HS-5 (cell line): ENCODE measurements at places on chromosomes 1 and 21.

GRCh38 chr1:70760154-70760553 is 287.5 kb downstream of the PTGER3 start:
- no peak for DNase-seq

DNA sequence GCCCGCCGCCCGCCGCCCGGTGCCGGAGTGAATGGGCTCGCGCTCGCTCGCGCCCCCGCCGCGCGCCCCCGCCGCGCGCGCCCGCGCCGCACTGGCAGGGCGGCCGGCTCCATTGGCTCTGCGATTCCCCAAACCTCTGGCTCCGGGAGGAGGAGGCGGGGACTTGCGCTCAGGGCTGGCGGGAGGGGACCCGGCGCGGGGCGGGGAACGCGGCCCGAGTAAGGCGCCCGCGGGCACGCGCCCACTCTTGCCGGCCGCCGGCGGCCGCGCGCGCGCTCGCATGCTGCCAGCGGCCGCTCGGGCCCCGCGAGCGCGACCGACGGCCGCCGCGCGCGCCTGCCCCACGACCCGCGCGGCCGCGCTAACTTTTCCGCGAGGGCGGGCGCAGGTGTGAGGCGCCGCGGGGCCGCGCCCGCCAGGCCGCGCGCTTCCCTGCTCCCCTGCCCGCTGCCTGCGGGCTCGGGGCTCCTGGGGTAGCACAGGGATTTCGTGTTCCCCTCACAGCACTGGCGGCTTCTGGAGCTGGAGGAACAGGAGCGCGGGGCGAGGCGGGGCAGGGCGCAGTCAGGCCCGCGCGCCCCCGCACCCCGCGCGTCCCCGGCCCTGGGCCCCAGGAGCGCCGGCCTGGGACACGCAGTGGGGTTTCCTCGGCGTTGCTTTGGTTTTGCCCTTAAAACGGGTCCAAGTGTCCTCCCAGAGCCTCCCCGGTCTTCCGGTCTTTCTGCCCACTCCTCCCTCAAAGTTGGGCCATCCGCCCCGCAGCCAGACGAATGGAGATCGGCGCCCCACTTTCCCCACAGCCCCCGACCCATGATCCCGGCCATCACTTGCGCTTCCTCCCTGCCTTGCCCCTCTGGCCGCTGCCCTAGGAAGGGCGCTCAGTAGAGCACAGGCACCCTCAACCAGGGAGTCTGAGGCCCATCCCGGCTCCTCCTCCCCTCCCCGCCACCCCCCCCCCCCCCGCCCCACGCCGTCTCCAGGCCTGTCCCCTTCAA is 101.5 kb downstream of the CASZ1 start:
- DNase-seq: peak; percentile 31

- peak; percentile 35 for DNase-seq
These were observed 332.4 kb upstream of the ZP4 start for GRCh38 chr1:238223076-238223640.

- no peak for DNase-seq
These were observed 65.7 kb upstream of the SYT6 start for GRCh38 chr1:114219172-114219868.

GRCh38 chr21:38287476-38287875 is 30.7 kb downstream of the KCNJ15 start:
- DNase-seq: no peak
